ENCODE measurements at places on chromosomes 6 and 20. TPM values are rescaled to one million over a fixed set of nuclear protein-coding genes. Genes with fewer than 3 reads are reported as not detected.

DNA sequence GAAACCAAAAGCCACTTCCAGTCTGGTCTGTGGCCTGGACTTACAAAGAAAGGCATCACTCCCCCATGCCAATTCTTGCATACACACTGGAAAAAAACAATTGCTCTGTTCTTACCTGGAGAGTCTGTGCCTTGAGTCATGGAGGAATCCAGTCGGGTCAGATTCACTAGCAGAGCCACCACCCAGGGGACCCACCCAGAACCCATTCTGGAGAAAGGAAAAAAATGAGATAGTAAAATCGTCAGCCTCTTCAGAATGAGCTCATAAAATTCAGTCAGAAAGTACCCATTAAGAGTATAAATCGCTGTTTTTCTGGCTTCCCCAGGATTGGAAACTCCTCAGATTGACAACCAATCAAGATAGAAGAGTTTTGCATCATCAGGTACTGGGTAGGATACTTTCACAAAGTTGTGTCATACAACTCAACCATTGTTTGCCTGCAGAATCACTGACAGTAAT is at the start of gene HLA-DOB:
TSS of gene HLA-DOB (minus strand) at position 257 of the 459 bp plus-strand sequence. CDS start at position 206, 51 bp downstream.
- DNase-seq = no peak

- no peak for DNase-seq
Observed at GRCh38 chr6:90536520-90536919, 50.4 kb downstream of the MAP3K7 start.

The MUCL3 gene
- not detected for total RNA-seq

DNA sequence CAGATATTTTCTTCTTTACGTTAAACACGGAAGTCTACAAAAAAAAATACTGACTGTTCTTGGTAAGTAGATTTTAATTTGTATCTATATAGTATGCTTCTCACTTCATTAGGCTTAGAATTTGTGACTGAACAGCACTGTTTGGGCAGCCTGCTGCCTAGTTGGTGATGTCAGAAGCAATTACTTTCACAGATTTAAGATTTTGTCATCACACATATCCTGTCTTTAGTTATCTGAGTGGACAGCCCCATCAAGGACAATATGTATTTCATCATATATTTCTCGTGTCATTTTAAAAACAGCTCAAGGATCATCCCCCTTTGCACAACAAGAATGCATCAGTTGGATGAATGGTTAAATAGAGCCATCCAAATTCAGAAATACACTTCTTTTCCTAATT is 338.4 kb upstream of the CITED2 start:
- no peak for DNase-seq

The VSX1 gene
- not detected for total RNA-seq

The DEFB127 gene
- total RNA-seq = not detected

- peak; percentile 12 for DNase-seq
Observed at GRCh38 chr6:92124200-92124651, 1295.1 kb downstream of the EPHA7 start.

- no peak for DNase-seq
Observed at GRCh38 chr20:57287901-57288300, 21.5 kb upstream of the BMP7 start.

DNA sequence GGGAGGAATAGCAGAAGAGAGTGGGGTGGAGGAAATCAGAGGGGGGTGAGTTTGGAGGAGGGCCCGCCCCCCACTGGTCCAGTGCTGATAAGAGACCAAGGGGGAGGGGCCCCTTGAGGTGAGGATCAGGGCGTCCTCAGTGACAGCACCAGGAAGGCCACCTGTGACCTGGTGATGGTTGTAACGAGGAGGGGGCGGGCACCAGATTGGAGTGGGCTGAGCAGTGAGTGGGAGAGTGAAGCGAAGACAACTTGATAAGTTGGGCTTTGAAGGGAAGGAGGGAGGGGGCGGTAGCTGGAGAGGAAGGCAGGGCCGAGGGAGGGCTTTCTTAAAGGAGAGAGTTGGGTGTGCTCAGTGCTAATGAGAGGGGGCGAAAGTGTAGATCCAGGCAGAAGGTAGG is 30.7 kb downstream of the CDH22 start:
- DNase-seq = no peak

All from right cardiac atrium (tissue), 5 donors.